Right renal pelvis (tissue), 4 donors: ENCODE measurements at places on chromosomes 13 and 19. TPM values are rescaled to one million over a fixed set of nuclear protein-coding genes. Genes with fewer than 3 reads are reported as not detected.

Gene PCDH8
- 0.07 TPM for polyA plus RNA-seq

Gene IZUMO2
- polyA plus RNA-seq, result 0.19 TPM

Gene FXYD3
- polyA plus RNA-seq, result 13.3 TPM

Gene POU2F2
- 0.78 TPM for polyA plus RNA-seq

Gene IZUMO4
- 7.2 TPM for polyA plus RNA-seq

Gene TPTE2
- polyA plus RNA-seq, result 0.16 TPM

Gene ZNF772
- 18.6 TPM for polyA plus RNA-seq

Gene MTRF1
- 13.7 TPM for polyA plus RNA-seq
